ENCODE measurements at places on chromosomes 1 and 21.
A peak's percentile ranks its signal among the peaks of the same experiment; 100 is the strongest.

DNA sequence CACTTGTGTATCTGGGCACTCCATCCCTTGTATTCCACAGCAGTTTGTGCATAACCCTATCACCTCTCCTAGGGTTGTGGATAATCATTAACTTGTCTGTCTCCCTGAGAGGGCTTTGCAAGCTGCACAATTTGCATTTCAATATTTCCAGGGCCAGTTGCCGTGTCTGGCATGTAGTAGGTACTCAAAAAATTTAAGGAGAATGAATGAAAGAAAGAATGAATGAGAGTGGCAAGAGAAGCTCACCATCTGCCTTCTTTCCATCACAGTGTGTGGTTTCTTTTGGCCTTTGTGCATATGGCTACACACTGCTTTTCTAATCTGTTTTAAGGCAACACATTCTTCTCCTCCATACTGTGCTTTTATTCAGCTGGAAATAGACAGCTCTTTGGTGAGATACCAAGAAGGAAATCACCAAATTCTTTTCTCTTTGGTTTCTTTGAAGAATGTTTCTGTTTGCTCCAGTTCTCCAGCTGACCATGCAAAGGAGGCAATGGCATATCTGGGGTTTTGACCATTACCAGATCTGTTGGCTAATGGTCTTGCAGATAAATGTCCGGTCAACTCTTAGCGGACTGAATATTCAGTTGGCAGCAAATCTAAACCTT is 49.4 kb downstream of the NGF start:
- DNase-seq = no peak

- no peak for DNase-seq
Measured at GRCh38 chr1:57024855-57025254, 59.0 kb upstream of the C8B start.

DNA sequence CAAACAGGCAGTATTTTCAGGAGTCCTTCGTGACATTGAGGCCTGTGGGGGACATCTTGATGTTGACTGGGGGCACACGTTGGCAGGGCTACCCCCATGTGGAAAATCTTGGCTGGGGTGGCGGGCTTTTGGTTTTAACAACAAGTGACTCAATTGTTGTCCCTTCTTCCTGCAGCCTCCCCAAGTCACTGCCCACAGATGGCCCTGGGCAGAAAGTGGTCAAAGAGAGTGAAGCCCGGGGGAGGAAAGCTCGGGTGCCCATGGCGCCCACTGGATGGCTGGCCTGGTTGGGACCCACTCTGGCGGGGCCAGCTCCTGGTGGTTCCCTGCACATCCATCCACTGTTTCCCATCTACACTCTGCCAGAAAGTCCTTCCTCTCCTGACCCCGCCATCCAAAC is 24.6 kb upstream of the ZNF648 start:
- DNase-seq = no peak

- DNase-seq = no peak
Measured at GRCh38 chr1:214739621-214740238, 136.7 kb downstream of the CENPF start.

DNA sequence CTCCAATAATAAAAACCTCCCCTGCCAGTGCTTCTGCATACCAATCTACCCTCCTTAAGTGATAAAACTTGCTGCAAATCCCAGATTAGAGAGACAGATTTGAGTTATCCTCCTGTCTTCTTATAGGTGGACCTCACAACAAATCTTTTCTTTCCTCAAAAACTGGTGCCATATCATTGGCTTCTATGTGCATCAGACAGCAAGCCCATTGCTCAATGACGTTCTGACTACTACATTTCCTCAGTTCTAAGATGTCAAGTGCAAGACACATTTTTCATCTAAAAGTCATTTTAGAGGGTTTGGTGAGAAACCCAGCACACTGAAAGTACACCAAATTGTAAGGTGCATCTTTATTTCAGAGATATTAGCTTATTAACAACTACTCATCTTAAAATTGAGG is 107.8 kb upstream of the VAV3 start:
- no peak for DNase-seq

DNA sequence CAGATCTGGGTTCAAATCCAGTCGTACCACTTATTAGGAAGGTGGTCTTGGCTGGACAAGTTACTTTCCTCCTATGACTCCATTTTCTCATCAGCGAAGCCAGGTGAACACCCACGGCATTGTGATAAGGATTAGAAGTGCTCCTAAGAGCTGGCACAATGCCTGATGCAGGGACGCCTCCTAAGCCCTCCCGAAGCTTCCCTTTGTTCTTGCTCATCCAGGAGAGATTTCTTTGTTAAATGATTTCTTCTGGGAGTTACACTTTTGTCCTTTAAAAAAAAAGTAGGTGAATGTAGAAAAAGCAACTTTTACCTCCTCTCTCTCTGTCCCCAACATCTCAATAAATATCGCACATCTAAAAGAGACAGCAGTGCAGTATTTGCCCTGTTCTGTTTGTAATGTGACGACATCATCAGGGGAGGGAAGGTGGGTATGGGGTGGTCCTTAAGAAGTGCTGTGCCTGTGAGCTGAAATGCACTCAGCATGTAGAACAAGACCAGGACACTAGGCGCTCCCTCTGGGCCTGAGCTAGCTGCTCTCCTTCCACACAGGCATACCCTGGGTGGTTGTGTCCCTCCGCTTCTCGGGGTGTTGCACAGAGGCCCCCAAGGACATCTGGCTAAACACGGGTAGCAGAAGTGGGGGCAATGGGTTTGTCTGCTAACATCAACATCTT is 43.9 kb downstream of the SUSD4 start:
- DNase-seq = no peak

DNA sequence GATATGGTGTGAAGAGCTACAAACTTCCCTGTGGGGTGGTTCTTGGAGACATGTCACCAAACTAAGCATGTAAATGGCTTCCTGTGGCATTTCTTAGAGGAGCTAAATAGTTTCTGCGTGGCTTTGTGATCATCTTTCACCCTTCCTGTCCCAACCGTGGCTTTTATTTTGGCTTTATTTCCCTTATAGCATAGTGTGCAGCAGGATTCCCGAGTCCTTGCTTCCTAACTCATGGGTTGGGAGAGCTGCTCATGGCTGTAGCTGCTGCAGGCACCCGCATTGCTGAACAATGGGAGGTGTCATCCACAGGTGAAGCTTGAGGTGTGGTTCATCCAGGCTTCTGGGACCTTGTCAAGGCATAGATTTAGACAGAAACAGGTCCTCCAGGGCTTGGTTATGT is 192.0 kb downstream of the SDCCAG8 start:
- no peak for DNase-seq

DNA sequence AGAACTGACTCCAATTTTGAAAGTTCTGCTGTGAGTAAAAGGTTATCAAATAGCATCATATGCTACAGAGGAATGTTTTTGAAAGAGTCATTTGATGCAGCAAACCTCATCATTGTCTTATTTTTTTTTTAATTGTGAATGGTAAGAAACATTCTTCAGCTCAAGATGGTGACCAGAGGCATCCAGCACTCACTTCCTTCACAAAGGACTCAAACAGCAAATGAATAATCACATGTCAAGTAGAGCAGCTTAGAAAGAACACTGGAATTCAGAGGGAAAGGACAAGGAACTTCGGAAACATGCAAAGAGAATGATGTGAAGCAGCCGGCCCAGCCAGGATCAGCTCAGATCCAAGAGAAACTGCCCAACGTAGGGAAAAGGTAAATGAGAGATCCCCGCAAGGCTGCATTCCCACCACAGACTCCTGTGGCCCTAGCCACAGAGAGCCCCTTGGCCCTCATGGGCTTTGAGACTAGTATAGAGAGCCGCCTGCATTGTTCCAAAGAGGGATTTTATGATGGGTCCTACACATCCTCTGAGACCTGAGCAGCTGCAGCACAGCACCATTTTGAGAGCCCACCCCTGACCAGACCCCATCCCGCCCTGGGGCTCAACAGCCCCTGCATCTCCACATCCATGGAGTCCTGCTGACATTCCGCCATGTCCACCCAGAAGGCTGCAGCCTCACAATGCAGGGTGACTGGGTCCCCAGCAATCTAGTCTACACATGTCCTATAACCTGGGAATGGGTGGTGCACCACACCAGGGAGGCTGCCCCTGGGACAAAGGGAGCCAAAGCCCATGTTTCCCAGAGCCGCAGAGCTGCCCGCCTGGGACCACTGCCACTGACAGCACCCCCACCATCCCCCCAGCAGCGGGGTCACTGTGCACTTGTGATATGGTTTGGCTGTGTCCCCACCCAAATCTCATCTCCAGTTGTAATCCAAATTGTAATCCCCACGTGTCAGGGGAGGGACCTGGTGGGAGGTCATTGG is 21.2 kb upstream of the UTS2 start:
- no peak for DNase-seq

GRCh38 chr1:181173761-181174447 is 85.4 kb downstream of the IER5 start:
- no peak for DNase-seq

DNA sequence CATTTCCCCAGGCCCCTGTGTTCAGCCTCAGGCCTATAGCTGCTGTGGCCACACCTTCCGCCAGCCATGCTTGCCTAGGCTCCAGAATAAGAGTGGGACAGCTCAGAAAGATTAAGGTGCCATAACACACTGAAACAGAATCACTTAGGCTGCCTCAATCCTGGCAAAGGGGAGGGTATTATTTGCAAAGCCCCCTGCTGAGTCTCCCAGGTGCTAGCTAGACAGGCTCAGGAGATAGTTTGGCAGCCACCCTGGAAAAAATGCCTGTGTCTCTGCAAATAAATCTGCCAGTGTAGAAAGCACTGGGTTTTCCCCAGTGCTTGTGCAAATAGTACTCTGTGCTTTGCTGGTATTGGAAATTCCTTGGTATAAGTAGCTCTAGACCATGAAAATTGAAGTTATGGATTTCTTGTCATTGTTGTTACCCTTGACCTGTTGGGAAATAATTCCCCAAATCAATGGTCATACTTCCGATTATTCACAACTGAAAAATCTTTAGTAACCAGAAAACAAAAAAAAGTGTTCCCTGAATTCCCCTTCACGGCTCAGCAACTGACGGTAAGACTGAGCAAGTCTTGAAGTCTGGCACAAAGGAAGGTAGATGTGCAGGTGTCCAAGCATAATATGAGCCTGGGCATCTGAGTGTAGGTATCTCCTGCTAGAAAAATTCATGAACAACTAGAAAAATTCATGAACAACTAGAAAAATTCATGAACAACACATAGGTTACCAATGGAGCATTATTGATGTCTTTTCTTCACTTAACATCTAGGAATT is 56.9 kb downstream of the PROX1 start:
- no peak for DNase-seq

- DNase-seq = peak; percentile 37
Measured at GRCh38 chr1:150234566-150235293, 1.2 kb downstream of the ANP32E start.

GRCh38 chr1:240968864-240969263 is 356.9 kb upstream of the GREM2 start:
- DNase-seq = no peak

DNA sequence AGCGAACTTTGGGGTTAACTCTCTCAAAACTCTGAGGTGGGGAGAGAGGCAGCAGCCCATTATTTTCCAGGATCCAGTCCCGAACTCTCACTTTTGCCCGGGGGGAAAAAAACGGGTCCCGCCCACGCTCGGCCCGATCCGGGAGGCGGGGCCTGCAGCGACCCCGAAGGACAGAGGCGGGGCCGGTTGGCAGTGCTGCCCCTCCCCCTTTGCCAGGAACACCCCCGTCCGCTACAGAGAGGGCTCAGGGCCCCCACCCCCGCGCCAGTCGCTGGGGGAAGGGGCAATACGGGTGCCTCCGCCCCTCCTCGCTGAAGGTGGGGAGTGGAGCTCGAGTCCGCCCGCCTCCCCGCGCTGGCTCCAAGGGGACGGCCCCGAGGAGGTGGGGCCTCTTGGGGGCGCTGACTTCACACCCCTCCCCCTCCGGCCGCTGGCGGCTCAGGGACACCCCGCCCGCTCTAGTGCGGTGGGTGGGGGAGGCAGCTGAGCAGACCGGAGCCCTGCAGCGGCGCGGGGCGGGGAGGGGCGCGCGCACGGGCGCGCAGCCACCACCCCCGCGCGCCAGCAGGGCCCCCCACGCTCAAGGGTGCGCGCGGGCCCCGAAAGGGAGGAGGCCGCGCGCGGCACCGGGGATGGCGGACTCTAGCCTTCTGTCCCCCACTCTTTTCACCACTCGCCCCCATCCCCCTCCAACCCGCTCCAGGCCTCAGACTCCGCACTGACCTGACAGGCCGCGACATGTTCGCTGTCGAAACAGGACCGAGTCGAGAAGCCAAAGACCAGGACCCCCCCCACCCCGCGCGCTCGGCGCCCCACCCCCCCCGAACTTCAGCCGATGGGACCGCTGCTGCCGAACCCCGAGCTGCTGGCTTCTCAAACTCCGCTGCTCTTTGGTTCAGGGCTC is 496 bp downstream of the NUCKS1 start:
- DNase-seq = peak; percentile 85

DNA sequence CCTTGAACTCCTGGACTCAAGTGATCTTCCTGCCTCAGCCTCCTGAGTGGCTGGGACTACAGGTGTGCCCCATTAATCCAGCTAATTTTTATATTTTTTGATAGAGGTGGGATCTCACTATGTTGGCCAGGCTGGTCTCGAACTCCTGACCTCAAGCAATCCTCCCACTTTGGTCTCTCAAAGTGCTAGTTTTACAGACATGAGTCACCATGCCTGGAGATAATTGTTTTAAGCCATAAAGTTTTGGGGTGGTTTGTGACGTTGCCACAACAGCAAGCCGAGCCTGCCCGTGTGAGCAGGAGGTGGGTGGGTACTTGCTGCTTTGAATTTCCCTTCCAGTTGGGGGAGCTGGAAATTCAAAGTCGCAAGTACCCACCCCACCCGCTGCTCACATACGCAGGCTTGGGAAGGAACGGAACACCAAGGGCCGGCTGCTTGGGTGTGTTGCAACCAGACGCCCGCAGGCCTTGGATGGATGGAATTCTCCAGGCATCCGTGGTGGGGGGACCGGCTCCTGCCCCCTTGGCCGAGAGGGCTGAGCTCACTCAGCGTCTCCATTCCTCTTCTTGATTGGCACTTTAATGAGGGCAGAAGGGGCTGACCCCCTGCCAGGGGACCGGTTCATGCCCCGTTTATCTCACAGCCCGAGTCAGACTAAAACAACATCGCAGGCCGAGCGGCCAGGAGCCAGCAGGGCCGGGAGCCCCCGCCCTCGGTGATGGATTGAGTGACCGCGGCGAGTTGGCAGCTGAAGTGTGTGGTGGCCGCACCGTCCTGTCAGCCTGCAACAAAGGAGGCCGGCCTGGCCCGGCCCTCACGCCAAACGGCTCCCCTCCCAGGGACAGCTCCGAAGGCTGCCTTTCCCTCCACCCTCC is 78.1 kb downstream of the DHRS3 start:
- DNase-seq = no peak

DNA sequence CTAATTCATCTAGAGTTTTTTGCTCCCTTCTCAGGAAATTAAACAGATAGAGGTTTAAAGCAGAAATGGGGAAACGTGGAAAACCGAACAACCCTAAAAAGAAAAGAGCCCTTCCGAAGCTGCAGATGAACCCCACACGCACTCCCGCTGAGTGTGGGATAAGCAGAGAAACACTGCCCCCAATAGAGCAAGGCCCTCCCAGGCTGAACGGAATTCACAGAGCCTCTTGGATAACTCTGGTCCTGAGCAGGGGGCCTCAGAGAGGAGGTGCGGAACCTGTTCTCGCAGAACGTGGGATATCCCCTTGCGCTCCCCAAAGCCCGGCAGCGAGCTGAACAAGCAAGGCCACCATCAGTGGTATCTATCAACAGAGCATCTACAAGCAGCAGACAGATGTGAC is 44.9 kb downstream of the SSBP3 start:
- DNase-seq = no peak
